GM12864 (cell line): ENCODE measurements at places on chromosomes 4 and X.
A peak's percentile ranks its signal among the peaks of the same experiment; 100 is the strongest.

- no peak for DNase-seq
These were observed 277.4 kb downstream of the NKX6-1 start for GRCh38 chr4:84221704-84222103.

- peak; percentile 30 for DNase-seq
These were observed 28.6 kb downstream of the HADH start for GRCh38 chr4:108018040-108018883.

GRCh38 chr4:117691572-117692351 is 342.5 kb upstream of the NDST3 start:
- DNase-seq = no peak

DNA sequence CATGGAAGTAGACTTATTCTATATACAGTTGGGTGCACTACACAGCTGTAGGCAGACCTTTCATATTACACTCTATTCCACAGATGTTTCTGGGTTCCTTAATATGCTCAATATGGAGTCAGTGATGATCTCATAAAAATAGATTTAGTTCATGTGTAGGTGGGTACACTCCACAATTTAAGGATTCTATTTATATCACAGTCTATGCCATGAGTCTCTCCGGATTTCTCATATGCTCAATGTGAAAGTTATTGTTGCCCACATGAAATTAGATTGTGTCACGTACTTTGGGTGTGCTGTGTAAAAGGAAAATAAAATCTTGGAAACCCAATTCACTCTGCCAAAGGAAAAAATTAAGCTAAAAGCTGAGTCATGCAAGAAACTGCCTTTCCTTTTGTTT is 32.5 kb upstream of the TASL start:
- no peak for DNase-seq

DNA sequence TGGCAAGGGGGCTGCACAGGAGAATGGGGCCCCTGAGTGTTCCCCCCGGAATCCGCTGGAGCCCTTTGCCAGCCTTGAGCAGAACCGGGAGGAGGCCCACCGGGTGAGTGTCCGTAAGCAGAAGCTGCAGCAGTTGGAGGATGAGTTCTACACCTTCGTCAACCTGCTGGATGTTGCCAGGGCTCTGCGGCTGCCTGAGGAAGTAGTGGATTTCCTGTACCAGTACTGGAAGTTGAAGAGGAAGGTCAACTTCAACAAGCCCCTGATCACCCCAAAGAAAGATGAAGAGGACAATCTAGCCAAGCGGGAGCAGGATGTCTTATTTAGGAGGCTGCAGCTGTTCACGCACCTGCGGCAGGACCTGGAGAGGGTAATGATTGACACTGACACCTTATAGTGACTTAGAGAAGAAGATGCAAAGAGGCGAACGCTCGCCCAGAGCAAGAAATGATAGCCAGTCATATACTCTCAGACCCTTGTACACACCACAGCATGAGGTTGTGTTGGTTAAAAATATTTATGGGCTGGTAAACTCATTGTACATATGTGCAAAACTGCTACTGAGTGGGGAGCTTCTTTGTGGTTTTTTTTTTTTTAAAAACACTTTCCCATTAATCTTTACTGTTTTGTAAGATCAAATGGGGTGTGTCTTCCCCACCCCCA is 52.5 kb downstream of the JADE1 start:
- DNase-seq = no peak

- DNase-seq = no peak
These were observed 26.4 kb upstream of the HPGDS start for GRCh38 chr4:94369046-94369445.

- no peak for DNase-seq
These were observed 722 bp downstream of the FGF16 start for GRCh38 chrX:77447653-77448569.

DNA sequence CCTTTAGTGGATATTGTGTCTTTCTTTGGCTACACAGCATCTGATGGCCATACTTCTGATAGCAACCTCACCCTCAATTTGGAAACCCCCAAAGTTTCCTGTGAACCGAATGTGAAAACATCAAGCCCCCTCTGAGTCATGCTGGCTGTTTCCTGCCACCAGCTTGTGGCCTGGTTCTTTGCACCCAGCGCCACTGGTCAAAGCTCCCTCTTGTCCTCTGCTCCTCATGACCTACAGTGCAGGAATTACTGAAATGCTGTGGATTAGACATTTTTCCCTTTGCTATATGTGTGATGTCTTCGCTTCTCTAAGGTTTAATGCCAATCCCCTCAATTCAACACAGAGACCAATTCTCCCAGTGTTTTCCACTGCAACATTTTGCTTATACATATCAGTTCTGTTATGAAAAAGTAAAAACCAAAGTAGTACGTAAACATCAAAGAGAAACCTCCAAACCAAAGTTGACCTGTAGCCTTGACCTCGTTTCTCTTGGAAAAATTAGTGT is 224.0 kb upstream of the TENM3 start:
- DNase-seq = peak; percentile 58

DNA sequence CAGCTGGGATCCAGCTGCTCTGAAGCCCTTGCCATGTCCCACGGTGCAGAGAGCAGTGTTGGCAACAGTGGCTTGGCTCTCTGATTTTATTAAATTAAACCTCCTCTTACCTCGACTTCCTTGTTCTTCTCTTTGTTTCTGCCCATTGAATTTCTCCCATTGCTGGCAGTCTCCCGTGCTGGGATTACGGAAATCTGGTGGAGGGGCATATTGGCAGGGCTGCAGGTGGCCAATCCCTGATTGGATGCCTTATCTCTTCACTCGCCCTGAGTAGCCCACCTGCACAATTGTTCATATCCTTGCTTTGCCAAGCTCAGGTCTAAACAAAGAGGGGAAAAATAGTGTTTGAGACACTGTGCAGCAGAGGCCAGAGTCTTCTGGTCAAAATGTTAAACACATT is 493.9 kb downstream of the TMA16 start:
- DNase-seq = no peak

GRCh38 chr4:36288731-36289426 is 7.5 kb downstream of the DTHD1 start:
- DNase-seq = no peak

DNA sequence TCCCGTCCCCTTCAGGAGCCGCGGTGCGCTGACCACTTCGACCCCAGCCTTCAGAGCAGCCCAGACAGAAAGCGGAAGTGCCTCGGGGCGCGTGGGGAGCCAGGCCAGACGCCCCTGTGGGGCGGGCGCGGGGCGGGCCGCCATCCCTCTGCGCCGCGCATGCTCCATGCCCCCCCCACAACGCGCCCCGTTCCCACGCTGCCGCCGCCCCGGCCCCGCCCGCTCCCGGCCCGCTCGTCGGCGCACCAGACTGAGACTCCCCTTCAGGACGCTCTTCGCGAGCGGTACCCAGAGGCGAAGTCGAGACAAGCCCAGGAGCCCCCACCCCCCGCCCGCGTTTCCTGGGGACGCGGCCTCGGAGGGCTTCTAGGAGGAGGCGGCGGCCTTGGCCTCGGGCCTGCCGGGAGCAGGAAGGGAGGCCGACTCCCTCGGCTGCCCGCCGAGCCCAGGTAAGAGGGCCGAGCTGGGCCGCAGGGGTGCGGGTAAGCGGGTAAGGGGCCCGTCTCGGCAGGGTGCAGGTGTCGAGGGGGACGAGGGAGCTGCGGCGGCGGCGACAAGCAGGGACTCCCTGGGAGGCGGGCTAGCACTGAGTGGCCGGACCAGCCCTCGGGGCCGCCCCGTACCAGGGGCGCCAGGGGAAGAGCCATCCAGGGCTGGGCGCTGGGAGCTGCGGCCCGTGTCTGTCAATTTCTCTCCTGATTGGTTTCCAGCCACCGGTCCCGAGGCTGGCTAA is at the start of gene ZFP92:
Gene ZFP92, plus strand, starts transcription at position 218 of the 733 bp plus-strand sequence. CDS start 6,851 bp downstream, outside the sequence.
- no peak for DNase-seq

- DNase-seq = no peak
These were observed 179.5 kb downstream of the PPARGC1A start for GRCh38 chr4:23710298-23710697.

GRCh38 chrX:145549496-145549895 is 268.1 kb upstream of the SLITRK2 start:
- no peak for DNase-seq
